ENCODE measurements at places on chromosomes 16 and 17. TPM values are rescaled to one million over a fixed set of nuclear protein-coding genes. Genes with fewer than 3 reads are reported as not detected.

Gene PPM1D
- total RNA-seq, result 5.1 TPM

Gene FAAP100
- total RNA-seq, result 51.0 TPM

Gene TMEM101
- 39.3 TPM for total RNA-seq

Gene CLDN7
- total RNA-seq, result 12.4 TPM

Gene SLC5A11
- total RNA-seq, result not detected

Gene CMTM2
- 0.13 TPM for total RNA-seq

Gene NSRP1
- 3.4 TPM for total RNA-seq

Gene KRTAP3-1
- total RNA-seq, result not detected

Gene EFCAB5
- not detected for total RNA-seq

Gene SRSF2
- 227 TPM for total RNA-seq

Gene IGFALS
- total RNA-seq, result not detected

Gene ZFHX3
- 9.0 TPM for total RNA-seq

Gene EPX
- total RNA-seq, result not detected

Gene EPN2
- 26.9 TPM for total RNA-seq

Gene UMOD
- total RNA-seq, result not detected

Gene SMPD3
- total RNA-seq, result under 0.01 TPM

Gene ZFP3
- 2.2 TPM for total RNA-seq

Gene LYRM9
- 2.1 TPM for total RNA-seq

Gene GSDMA
- total RNA-seq, result not detected

Gene NHERF2
- total RNA-seq, result 60.3 TPM

Gene CHTF18
- total RNA-seq, result 39.1 TPM

Gene CCL11
- not detected for total RNA-seq

Gene PYDC1
- total RNA-seq, result not detected

Gene AP1G1
- total RNA-seq, result 48.9 TPM

Gene TBKBP1
- 8.9 TPM for total RNA-seq

Gene SIAH1
- total RNA-seq, result 22.8 TPM

Gene BCO1
- total RNA-seq, result 1.1 TPM

Gene ADORA2B
- total RNA-seq, result 6.3 TPM

Gene GNGT2
- not detected for total RNA-seq

Gene CCL18
- not detected for total RNA-seq

Gene ACACA
- 72.8 TPM for total RNA-seq

Gene TBX6
- total RNA-seq, result 1.4 TPM

Gene GRB7
- total RNA-seq, result 31.8 TPM

Gene FKBP10
- 310 TPM for total RNA-seq

Gene OSGIN1
- total RNA-seq, result 1.6 TPM

Gene CFAP119
- 4.8 TPM for total RNA-seq

Gene TMEM114
- not detected for total RNA-seq

Gene MED13
- 27.4 TPM for total RNA-seq

Gene GPR179
- total RNA-seq, result not detected

Gene TBC1D16
- total RNA-seq, result 27.1 TPM

Gene TMIGD1
- not detected for total RNA-seq

Gene NPIPB13
- 2.9 TPM for total RNA-seq
